ENCODE measurements at places on chromosomes 6 and 20.

GRCh38 chr20:64161356-64162238 lies 2.7 kb upstream of the MYT1 start:
- DNase-seq: no peak

DNA sequence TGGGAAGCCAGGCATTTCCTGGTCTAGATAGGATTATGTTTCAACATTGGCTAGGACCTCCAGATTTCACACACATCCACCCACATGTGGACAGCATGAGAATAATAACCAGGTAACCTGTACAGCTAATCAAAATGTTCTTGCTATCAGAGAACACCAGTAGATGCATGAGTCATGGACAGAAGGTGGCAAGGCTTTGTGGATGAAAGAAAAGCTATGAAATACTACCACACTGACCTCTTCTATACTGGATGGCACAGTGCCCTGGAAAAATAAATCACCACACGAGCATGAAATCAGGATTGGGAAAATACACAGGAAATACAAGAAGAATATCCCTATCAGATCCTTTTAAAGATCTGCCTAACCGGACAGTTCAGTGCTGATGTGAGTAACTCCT lies 113.0 kb downstream of the GMDS start:
- no peak for DNase-seq

GRCh38 chr6:82534876-82535275 lies 171.3 kb downstream of the TPBG start:
- DNase-seq: no peak

DNA sequence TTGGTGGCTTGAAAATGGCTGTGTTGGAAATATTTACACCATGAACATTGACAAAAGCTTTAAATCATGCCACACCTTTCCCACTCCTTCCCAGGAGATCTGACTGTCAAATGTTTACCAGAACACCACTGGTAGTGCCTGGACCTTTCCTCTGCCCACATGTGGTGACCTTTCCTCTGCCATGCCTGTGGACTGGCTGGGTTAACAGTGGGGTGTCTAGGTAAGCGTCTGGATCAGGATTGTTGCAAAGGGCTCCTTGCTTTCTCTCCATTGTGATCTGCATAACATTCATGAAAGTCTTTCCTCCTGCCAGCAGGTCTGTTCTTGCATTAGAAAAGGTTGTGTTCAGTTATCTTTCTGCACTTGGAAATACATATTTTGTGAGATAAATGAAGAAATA lies 572.7 kb downstream of the DHX35 start:
- no peak for DNase-seq

- no peak for DNase-seq
Measured at GRCh38 chr6:84050408-84050807, 16.8 kb downstream of the MRAP2 start.

GRCh38 chr6:26329763-26330511 lies 35.1 kb upstream of the BTN3A2 start:
- peak; percentile 28 for DNase-seq

GRCh38 chr6:144094731-144095133 lies 641 bp downstream of the SF3B5 start:
- no peak for DNase-seq

DNA sequence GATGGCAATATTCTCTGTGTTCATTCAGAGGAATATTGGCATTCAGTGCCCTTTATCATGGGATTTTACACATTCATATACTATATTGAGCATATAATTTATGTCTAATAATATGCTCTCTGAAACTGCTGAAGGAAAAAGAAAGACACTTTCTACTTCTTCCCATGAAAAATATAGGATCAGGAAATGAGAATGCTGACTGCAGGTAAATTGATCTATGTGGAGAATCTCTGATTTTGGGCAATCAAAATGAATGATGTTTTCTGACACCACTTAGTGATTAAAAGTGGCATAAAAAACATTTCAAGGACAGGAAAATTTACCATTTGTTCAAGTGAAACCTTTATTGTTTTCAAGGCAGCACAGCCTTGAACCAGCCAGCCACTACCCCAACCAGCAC lies 260.1 kb upstream of the STXBP5 start:
- DNase-seq: no peak

GRCh38 chr6:69915346-69915745 lies 49.0 kb downstream of the COL19A1 start:
- no peak for DNase-seq

DNA sequence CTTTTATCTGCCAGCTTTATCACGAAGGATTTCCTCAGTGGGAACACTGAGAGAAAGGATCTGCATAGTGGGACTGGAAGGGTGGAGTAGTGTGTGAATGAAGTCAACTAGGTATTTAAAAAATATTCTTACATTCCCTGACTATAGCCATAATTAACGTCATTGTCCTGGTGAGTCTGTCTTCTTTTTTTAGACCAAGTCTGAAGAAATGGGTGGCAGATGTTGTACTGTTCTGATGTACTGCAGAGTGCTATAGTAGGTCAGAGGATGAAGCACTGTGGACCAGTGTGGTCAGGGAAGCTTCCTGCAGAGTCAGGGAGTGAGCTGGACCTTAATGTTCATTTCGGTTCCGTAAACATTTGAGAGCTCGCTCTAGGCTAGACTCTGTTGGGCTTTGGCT lies 11.9 kb downstream of the TULP4 start:
- DNase-seq: no peak

GRCh38 chr6:159695984-159696383 lies 2.9 kb upstream of the SOD2 start:
- DNase-seq: no peak

GRCh38 chr6:39934131-39934757 lies at the start of gene MOCS1:
Gene MOCS1 (minus strand): TSS chr6:39934462. CDS start chr6:39934417, 45 bp downstream.
- DNase-seq: peak; percentile 35

- no peak for DNase-seq
Measured at GRCh38 chr6:46219661-46220060, 48.9 kb upstream of the ENPP5 start.

DNA sequence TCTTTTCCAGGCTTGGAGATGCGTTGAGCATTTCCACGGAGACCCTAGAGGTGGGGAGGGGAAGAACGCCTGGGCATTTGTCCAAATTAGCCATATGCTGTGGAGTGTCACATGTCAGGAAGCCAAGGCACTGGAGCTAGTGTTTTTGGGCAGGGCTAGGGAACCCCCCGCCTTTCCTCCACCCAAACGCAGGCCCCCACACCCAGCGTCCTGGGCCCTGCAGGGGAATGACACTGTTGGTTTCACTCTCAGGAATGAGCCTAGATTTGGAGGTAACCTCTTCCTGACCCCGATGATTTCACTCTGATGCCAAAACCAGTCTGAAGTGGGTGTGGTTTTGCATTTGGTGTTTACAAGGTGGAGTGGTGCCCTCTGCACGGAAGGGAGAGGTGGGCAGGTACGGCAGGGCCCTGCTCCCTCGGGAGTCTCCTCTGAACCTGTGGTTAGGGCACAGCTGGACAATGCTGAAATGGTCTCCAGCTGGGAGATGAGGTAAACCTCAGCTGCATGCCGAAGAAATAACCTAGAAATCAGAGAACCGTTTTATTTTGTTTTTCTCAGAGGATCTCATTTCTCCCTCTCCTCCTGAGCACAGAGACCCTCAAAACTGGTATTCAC lies 29.5 kb downstream of the MTHFD1L start:
- no peak for DNase-seq

- no peak for DNase-seq
Measured at GRCh38 chr6:88539295-88539764, 373.2 kb upstream of the CNR1 start.

DNA sequence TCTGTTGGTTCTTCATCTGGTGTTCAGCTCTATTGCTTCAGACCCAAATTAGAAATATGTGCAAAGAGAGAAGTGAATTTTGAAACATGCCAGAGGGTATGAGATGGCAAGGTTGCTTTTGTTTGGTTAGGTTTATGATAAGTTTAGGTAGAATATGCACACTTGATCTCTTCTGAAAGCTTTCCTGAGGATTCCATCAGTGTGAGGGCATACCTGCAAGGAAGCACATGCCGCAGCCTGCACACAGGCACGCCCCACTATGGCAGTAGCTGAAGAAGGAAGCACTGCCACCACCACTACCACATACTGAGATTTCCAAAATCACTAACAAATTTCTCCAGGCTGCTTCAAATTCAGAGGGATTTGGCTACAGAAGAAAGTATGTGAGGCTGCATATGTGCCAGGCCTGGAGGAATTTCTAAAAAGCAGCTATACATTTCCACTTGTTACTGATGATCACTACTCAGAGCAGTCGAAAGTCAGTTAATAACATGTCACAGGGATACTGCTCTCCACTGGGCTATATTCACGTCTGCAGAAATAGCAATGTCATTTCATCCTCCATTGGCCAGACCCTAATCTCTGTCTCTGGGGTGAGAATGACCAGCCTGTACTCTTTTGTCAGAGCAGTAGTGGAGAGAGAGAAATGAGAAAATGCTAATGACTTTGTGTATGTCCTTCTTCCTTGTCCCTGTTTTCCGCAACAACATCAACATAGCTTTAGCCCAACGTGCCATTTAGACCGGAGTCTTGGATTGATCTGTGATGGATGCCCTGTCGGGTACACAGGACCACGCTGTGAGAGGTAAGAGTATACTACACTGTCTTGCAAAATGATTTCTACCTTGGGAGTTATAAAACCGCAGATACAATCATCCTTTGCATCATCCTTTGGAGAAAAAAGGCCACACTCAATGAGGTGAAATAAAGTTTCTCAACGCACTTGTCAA lies 396.7 kb downstream of the LAMA2 start:
- no peak for DNase-seq

GRCh38 chr6:72793641-72794395 lies 172.0 kb downstream of the KCNQ5 start:
- no peak for DNase-seq

DNA sequence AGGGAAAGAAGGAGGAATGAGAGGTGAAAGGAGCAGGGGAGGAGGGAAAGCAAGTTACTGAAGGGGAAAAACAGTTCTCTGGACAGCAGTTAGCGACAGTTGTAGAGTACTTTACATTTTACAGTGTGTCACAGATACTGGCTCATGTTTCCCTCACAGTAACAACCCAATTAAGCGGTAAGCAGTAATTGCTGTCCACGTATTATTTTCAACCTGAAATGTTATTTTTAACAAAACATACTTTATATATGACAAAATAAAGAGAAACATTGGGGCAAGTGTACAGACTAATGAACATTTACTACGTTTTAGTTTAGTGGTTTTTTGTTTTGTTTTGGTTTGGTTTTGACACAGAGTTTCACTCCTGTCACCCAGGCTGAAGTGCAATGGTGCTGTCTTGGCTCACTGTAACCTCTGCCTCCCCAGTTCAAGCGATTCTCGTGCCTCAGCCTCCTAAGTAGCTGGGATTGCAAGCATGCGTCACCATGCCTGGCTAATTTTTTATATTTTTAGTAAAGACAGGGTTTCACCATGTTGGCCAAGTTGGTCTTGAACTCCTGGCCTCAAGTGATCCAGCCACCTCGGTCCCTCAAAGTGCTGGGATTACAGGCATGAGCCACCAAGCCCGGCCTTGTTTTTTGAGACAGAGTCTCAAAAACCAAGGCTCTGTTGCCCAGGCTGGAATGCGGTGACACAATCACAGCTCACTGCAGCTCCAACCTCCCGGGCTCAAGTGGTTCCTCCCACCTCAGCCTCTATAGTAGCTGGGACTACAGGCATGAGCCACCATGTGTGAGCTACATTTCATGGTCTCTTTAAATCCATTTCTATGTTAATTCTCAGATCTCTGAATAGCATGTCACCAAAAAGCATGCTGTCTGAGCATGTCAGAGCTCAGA lies 22.6 kb upstream of the BTN3A2 start:
- DNase-seq: no peak

DNA sequence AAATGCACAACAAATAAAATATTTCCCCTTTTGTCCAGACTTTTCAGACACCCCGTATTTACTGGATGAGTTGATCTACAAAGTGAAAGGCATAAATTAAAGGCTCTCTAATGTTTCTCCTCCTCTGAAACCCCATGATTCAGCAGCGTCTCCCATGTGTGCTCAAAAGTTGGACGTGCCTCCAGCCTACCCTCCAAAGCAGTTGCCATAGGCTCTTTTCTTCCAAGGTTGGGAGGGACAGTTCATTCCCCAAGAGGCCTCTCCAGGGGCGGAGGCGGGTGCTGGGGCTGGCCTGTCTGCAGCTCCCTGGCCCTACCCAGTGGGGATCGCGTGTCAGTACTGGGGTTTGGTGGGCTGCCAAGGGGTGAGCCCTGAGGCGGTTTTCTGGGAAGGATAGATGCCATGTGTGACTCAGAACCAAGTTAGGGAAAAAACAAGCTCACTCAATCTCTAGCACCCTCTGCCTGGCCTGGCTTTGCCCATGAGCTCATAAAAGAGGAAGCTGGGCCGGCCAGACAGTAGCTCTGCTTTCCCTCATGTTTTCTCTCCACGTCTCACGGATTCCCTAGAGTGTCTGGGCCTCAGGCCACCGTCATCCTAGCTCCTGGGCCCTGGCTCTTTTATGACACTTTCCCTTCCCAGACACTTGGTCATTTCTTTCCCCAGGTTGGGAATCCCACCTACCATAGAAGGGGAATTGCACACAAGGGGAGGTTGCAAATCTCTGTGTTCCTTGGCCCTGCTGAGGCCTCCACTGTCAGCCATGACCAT lies 8.0 kb upstream of the IER3 start:
- no peak for DNase-seq

- no peak for DNase-seq
Measured at GRCh38 chr6:166058064-166058739, 109.4 kb downstream of the TBXT start.

- no peak for DNase-seq
Measured at GRCh38 chr20:35116258-35116657, 23.7 kb upstream of the TRPC4AP start.

DNA sequence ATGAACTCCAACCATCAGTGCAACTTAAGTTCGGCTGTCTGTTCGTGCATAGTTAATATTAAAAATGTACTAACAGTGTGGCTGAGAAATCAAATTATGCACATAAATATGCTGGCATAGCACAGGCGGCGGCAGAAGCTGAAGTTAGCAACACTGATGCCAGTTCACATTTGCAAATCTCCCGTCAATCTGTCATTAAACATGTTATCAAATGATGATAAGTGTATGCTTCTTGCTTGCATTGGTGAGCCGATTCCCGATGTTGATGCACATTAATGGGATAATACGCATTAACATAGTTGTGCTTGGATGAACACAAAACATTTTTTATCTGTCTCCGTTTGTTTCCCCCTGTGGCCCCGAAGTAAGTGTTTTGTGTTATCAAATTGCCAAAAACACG lies 309.4 kb downstream of the ZNF217 start:
- DNase-seq: no peak

All from stimulated activated CD4-positive, alpha-beta T cell treated with anti-CD3 and anti-CD28 coated beads, Interleukin-15, amount 100 ng/mL, for 1 hour (primary cell).